ENCODE measurements at places on chromosomes 16 and 17.
A peak's percentile ranks its signal among the peaks of the same experiment; 100 is the strongest.

DNA sequence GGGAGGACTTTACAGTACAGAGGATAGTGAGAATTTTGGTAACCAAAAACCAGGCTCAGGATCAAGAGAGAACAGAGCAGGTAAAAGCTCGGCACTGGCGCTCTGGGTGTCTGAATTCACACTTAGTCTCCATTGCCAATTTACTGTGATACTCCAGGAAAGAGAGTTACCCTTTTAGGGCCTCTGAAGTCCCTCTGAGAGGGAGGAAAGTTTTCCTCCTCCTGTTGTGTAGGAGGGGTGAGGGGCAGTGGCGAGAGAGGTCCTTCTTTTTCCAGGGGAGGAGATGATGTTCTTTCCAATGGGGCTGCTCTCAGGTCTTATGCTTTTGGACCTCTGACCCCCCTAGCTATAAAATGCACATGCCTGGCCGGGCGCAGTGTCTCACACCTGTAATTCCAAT lies 5.4 kb upstream of the TNS4 start:
- DNase-seq = no peak

- no peak for DNase-seq
These were observed 3.1 kb downstream of the TMEM92 start for GRCh38 chr17:50277357-50277754.

GRCh38 chr17:81910840-81911276 lies 341 bp downstream of the PCYT2 start:
- peak; percentile 33 for DNase-seq

- no peak for DNase-seq
These were observed 17.9 kb upstream of the SPN start for GRCh38 chr16:29644973-29645693.

GRCh38 chr17:57154921-57155320 lies 69.9 kb downstream of the AKAP1 start:
- no peak for DNase-seq

- peak; percentile 48 for DNase-seq
These were observed 20.1 kb upstream of the KRT19 start for GRCh38 chr17:41547921-41548843.

GRCh38 chr16:48231727-48232492 lies 12.2 kb upstream of the LONP2 start:
- DNase-seq = peak; percentile 3
